ENCODE measurements at places on chromosomes 4 and X. TPM values are rescaled to one million over a fixed set of nuclear protein-coding genes. Genes with fewer than 3 reads are reported as not detected.

NPY1R gene
- total RNA-seq = 179 TPM

GSX2 gene
- 3.3 TPM for total RNA-seq

HS6ST2 gene
- 13.0 TPM for total RNA-seq

CXCL6 gene
- 0.41 TPM for total RNA-seq
